ENCODE measurements at places on chromosomes 1 and 21. TPM values are rescaled to one million over a fixed set of nuclear protein-coding genes. Genes with fewer than 3 reads are reported as not detected.

The RNU1-2 gene
- total RNA-seq: 3,957 TPM

The OR2T4 gene
- not detected for total RNA-seq

The PALMD gene
- total RNA-seq: 7.3 TPM

The SMCP gene
- total RNA-seq: not detected

The CELA2B gene
- total RNA-seq: not detected

The SYT6 gene
- total RNA-seq: 1.2 TPM

The OR2L5 gene
- total RNA-seq: not detected

The RPTN gene
- not detected for total RNA-seq

The IRF6 gene
- 23.4 TPM for total RNA-seq

The DCDC2B gene
- not detected for total RNA-seq

The PTPRU gene
- total RNA-seq: 74.0 TPM

The FAM163A gene
- 1.5 TPM for total RNA-seq
